ENCODE measurements at places on chromosomes 3 and 15.

DNA sequence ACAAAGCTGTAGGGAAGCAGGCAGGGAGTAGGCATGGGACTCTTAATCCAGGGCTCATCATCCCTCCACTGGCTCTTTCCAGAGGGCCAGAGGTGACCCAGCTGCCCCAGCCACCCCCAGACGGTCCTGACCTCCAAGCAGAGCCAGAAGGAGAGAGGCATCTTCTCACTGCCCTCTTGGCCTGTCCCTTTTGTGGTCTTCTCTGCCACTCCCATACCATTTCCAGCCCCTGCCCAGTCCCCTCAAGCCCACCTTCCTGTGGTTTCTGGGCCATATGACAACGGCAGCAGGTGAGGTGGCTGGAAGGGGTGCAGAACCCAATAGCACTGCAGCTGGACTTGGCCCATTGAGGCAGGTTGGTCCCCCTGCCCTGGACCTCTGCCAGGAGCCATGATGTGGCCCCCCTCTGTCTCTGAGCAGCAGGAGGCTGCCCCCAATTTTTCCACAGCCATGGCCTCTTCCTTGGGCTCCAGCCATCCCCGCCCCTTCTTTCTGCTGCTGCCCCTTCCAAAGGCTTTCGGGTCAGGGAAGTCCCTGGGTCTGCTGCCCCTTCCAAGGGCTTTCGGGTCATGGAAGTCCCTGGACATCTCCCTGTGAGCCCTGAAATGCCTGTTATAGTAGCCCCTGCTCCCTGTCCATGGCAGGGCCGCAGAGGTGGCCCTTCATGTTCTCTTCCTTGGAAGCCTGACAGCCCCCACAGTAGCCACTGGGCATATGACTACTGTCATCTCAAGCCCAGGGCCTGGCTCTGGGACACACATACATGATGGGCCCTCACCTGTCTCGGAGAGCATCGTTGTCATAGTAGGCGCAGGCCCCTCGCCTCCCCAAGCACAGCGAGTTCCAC is 39.5 kb upstream of the RAB6B start:
- no peak for DNase-seq

- DNase-seq = no peak
Observed at GRCh38 chr3:82378392-82378791, 616.9 kb upstream of the GBE1 start.

- DNase-seq = no peak
Observed at GRCh38 chr3:98058244-98058960, 23.3 kb upstream of the GABRR3 start.

- DNase-seq = no peak
Observed at GRCh38 chr3:22007368-22007767, 256.4 kb upstream of the ZNF385D start.

DNA sequence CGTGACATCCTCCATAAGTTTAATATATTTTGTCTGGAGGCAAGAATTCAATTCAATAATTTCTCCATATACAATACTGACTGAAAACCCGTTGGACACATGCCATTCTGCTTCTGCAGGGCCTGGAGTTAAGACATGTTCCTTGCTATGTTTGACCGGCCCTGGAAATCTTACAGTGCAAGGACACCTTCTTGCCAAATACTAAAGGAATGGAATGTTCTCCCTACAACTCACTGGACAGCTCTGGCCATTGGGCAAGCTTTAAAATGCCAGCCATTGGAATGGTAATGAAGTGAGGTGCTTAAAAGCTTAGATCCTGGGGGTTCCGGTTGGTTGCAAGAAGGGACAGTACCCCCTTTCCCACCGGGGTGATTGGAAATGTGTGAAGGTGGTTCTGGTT is 329.8 kb upstream of the PROK2 start:
- DNase-seq = no peak

DNA sequence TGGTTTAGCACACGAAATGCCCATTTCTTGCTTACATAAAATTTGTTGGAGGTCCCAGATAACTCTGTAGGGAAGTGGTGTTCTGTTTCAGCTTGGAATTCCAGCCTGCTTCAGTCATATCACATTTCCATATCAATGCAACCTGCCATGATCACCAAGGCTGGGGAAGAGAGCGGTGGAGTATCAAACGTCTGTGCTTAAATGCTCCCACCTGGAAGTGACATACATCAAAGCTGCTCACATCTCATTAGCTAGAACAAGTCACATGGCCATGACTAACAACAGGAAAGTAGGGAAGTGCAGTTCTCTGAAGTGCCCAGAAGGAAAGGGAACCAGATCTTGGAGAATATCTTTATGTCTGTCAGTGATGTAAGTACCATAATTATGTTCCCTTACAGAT is 130.2 kb upstream of the CFAP20DC start:
- no peak for DNase-seq

DNA sequence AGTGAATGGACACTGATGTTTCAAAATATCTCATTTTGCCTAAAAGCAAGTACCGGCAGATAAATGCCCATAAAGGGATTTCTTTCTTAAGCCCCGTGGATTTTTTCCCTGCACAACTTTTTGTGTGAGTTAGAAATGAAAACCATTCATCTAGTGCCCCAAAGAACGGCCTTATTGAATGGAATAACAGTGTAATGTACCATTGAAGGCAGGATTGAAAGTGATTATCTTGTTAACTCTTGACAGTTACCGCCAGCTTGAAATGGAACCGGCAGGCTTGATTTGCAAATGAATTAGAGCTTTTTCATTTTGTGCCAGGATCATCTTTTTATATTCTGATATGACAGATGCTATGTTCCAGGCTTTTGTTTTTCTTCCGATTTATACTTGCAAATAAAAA is 162.2 kb downstream of the RSRC1 start:
- DNase-seq = no peak

- no peak for DNase-seq
Observed at GRCh38 chr3:141432904-141433303, 53.9 kb upstream of the RASA2 start.

GRCh38 chr3:14389166-14389606 is 13.2 kb upstream of the SLC6A6 start:
- DNase-seq = no peak
